ENCODE measurements at places on chromosomes 11 and 22.

DNA sequence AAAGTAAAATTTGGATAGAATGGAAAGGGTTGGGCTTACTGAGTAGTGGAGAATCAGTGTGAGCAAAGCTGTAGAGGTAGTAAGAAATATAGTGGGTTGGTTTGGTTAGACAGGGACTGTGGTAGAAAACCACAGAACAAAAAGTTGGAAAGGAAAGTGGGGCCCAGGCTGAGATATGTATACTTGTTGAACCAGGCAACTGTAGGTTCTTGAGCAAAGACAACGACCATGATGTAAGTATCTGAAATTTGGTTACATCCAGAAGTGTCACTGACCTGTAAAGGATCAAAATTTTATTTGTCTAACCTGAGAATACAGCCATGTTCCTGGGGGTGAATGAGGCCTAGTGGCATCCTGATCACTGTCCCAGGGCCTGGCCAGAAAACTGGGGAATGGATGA, 114.1 kb downstream of the STIM1 start:
- DNase-seq: no peak

DNA sequence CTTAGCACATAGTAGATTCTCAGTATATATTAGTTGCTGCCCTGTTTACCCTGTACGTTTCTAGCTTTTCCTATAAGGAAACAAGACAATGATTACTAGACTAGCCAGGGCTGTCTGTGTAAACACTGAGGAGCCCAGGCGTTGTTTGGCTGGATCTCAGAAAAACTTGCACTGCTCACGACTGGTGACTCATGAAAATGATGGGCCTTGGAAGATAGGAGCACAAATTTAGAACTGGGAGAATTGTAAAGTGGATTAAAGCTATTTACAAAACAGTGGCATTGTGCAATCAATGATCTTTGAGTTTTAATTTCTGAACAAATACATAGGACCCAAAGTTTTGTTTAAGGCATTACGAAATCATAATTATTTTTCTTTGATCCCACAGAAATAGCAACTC, 276.9 kb downstream of the FAM76B start:
- DNase-seq: peak; percentile 92

GRCh38 chr11:117223741-117224689, 7.9 kb downstream of the PCSK7 start:
- DNase-seq: no peak

DNA sequence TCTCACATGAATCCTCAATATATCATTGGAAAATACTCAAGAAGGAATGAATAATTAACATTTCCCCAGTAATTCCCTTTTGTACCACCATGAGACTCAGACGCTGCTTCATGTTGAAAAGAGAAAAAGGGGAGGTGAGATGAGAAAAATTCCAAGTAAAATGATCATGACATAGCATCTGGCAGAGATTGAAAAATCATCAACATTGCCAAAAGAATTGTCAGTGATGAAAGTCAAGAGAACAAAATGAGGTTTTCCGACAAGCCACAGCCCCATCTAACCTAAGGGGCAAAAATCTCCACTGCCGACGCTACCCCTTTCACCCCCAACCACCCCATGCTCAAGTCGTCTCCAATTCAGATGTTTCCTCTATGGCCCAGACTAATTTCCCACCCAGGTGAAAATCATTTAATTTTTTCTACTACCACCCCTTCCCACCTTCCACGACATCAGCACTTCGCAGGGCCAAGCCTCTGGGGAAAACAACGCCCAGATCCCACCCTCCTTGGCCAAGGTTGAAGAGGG, 1.2 kb downstream of the RAB6A start:
- peak; percentile 32 for DNase-seq

DNA sequence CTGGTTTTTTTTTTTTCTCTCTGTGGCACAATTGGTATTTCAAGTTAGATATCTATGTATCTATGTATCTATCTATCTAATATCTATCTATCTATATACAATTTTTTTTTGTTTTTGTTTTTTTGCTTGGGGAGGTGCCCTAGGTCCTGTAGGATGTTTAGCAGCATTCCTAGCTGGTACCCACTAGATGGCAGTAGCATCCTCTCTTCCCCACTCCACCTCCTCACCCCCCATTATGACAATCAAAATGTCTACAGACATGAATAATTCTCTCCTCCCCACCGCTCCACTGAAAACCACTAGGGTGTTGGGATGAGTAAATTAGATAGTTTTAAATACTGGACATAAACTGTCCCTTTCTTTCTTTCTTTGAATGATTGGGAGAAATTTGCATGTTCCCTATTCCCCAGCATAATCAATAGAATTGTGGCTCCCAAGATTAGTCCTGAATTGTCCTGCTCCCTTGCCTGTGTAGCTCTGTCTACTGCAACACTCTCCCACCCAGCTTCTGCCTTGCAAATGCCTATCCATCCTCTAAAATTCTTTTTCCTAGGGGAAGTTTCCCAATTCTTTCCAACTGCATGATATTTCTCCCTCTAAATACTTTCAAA, 1152.4 kb downstream of the LRRC4C start:
- peak; percentile 28 for DNase-seq

DNA sequence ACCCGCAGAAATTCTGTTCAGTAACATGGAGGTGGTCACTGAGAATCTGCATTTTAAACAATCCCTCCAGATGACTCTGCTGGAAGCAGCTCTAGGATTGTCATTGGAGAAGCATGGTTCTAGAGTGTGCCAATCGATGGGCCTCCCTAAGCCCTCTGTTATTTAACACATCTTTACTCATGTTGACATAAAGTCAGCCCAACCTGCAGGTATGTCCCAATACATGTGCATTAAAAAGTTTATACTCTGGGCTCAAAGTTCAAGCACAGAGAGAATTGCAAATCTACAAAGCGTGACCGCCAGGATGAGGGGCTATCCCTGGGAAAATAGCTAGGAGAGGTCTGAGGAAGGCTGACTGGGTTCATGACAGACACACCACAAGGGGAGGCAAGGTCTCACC, 116.4 kb downstream of the KIRREL3 start:
- no peak for DNase-seq

GRCh38 chr11:134349802-134350355, 18.1 kb downstream of the GLB1L2 start:
- DNase-seq: no peak

DNA sequence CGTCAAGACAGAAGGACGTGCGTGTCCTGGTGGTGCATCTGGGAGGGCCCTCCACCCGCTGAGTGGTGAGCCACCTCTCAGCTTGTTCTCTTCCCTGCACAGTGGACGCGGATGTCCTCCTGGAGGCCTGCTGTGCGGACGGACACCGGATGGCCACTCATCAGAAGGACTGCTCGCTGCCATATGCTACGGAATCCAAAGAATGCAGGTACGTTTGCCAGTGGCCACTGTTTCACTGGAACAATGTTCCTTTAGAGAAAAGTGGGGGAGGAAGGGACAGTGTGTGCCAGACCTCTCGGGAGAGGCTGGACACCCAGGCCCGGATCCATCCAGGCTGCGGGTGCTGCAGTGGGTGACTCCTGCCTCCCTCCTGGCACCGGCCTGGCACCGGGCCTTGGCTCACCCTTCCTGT, 15.9 kb downstream of the FBLN1 start:
- DNase-seq: no peak

GRCh38 chr11:1106387-1106786, 31.7 kb downstream of the MUC2 start:
- DNase-seq: no peak

Data from stromal cell of bone marrow (primary cell).